ENCODE measurements at places on chromosomes 11 and 22.

DNA sequence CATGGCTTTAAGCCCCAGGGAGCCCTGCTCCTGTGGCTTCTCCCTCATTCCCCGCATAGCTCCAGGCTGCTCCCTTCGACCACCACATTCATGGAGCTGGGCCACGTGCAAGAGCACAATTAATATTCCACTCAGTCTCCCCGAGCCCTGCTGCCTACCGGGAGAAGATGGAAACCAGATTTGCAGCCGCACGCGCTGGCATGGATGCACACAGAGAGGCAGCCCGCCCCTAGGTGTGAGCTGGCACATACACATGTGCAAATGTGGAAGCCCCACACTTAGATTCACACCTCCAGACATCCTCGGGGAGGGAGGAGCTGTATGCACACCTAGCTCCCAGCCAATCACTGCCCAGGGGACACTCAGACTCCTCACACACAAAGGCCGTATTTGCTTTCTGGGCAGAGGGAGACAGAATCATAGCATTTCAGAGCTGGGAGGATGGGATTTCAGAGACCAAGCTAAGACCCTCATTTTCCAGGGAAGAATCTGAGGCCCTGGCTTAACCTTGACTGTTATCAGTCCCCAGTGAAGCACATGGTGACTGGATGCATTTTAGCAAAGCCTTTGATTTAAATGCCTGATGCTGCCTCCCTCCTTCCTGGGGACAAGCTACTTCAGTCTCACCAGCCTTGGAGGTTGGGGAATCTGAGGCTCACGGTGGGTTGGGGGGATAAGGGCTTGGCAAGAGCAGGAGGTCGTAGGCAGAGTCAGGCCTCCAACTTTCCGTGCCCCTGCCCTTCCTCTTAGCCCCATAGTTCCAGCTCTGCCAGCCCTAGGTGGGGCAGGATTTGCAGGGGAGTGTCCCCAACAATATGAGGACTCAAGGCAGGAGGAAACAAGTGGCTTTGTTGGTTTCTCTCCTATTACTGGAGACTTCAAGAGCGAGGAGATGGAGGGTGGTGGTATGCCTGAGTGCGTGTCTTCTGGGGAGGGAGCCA is 5.3 kb upstream of the CREB3L1 start:
- no peak for DNase-seq

GRCh38 chr11:15710580-15711275 is 596.0 kb downstream of the INSC start:
- DNase-seq = no peak

GRCh38 chr11:60872124-60872960 is 5.0 kb downstream of the ZP1 start:
- DNase-seq = peak; percentile 54

DNA sequence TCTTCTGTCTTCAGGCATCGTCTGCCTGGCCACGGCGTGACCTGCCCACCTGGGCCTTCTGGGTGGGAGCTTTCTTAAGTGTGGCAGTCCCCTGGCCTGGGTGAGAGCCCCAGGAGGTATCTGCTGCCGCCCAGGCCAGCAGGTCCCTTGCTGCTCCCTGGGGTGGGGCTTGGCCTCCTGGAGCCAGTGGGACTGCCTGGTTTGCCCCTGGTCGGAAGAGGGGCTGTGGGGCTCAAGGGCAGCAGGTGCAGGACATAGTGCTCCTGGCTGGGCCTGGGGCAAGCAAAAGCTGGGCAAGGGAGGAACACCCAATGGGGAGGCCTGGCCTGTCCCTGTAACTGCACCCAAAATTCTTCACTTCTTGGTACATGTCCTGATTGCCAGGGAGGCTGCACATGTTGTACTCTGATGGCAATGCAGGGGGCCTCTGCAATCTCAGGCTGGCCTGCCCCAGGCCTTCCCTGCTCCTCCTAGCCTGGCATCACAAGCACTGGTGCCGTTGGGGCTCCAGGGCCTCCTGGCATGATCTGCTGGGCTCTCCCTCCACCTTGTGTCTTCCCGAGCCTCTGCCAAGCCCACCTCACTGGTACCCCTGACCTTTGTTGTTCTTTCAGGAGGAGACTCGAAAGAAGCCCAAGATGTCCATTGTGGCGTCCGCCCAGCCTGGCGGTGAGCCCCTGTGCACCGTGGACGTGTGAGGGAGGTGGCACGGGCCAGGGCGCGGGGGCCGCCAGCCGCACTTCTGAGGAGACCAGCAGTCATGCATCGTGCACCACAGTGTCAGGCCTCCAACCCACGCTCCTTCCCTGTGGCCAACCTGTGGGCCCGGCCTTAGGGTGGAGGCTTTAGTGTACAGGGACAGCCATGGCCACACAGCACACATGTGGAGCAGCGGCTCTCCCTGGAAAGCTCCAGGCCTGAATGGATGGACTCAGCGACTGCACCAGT is 6.2 kb upstream of the RANBP1 start:
- no peak for DNase-seq

- no peak for DNase-seq
These were observed 98.2 kb downstream of the SGSM3 start for GRCh38 chr22:40468616-40469015.

DNA sequence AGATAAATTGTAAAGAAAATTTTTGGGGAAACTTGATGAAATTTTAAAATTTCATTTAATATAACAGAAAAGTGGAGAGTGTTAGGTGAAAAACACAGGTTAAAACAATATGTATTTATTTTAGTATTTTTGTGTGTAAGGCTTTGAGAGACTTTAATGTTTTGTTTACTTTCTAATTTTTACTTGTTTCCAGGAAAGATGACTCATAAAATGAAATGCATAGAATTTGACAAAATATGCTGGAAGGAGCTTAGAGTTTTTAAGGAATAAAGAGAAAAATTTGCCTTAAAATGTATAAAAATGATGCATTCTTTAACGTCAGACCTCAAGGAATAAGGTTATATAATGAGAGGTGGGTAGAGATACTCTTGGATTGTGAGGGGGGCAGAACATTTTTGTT is 1205.1 kb upstream of the CNTN5 start:
- peak; percentile 15 for DNase-seq

- DNase-seq = no peak
These were observed 20.7 kb upstream of the CECR2 start for GRCh38 chr22:17348464-17349103.

GRCh38 chr11:455566-456147 is 5.6 kb downstream of the PTDSS2 start:
- no peak for DNase-seq

DNA sequence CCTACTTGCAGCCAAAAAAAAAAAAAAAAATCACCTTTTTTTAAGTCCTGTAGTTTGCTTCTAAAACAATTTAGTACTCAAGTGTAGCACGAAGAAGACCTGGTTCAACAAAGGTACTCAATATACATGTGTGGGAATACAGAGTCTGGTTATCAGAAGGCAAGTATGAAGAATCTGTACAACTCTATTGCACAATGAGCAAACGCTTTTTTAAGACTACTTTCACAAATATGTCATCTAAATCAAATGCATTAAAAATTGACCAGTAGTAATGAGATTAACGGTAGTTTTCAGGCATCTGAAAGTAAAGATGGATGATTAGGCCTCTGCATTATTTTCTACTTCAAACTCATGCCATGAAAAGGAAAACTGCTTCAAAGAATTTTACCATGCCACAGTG is 9.5 kb downstream of the CHORDC1 start:
- DNase-seq = no peak

GRCh38 chr11:116930177-116930576 is 92.8 kb upstream of the APOA1 start:
- no peak for DNase-seq

GRCh38 chr11:22343371-22344032 is 5.3 kb downstream of the SLC17A6 start:
- DNase-seq = no peak

GRCh38 chr22:31442768-31443489 is 43.5 kb downstream of the DRG1 start:
- DNase-seq = no peak

DNA sequence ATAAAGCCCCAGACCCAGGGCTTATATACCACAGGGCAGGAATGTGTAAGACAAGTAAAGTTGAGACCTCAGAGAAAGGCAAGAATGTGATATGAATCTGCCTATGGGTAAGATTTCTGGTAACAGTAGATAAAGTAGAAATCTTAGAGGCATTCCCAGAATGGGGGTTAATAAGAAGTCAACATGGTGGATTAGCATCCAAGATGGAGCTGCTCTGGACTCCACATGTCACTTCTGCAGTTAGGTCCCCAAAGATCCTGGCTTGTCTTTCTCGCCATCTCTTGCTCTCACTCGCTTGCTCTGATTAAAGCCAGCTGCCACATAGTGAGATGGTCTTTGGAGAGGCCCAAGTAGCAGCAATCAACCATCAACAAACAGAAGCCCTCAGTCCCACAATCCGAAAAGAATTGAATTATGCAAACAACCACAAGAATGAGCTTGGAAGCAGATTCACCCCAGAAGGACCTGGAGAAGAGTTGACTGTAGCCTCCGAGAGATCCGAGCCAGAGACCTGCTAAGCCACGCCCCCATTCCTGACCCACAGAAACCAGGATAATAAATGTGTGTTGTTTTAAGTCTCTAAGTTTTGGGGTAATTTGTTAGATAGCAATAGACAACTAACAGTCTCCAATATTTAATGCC is 5.4 kb upstream of the C11orf86 start:
- DNase-seq = no peak

DNA sequence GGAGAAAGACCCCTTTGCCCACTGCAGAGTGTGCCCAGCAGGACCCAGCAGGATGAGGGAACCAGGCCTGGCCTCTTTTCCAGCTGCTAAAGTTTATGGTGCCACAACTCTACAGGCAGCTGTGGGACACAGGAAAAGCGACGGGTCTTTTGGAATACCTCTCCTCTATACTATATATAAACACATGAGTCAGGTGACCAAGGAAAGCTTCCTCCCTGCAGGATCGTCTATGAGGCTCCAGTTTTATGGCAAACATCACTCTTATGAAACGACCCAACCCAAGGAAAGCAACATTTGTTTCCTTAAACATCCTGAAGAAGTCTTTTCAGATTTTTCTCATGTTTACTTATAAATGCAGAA is 102.8 kb upstream of the AKIP1 start:
- DNase-seq = no peak

GRCh38 chr11:2376751-2377451 is at the start of gene CD81:
Gene CD81, plus strand, starts transcription at chr11:2377310. Its CDS starts 240 bp downstream, at chr11:2377550.
- DNase-seq = no peak

- no peak for DNase-seq
These were observed 81.3 kb downstream of the CLPB start for GRCh38 chr11:72352859-72353551.

DNA sequence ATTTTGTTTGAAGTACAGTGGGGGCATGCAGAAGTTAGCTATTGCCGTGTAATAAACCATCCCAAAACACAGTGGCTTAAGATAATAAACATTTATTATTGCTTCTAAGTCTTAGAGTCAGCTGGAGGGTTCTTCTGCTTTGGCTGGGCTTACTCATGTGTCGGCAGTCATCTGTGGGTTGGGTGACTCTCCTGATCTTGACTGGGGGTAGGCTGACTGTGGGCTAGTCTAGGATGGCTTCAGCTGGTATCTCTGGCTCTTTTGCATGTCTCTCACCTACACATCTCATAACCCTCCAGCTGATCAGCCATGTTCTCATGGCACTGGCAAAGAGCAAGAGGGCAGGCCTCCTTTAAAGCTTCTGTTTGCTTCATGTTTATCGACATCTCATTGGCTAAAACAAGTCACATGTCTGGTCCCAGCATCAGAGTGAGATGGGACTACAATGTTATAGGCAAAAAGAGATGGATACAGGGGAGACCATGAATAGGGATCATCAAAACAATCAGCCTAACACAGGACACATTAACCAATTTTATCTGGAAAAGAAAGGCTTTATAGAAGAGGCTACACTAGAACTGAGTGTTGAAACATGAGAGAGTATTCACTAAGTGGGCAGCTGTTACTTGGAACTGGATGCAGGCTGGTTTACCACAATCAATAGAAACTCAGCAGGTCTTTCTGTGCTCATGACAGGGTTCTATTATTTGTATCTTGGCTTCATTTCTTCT is 5.1 kb downstream of the LRRC51 start:
- no peak for DNase-seq

DNA sequence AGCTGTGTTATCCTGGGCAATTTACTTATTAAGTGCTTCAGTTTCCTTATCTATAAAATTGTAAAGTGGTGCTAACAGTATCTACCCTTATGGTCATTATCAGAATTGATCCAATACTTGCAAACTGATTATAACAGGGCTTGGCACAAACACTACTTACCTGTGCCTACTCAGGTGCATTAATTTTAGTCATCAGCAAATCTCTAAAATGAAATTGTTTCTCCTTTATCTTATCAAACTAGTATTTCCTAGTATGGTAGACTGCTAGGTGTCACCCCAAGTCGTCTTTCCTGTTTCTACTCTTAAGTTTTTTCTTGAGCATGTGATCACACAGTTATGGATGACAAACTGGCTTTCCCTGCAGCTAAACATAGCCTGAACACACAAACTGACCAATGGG is 4.3 kb upstream of the SLC25A17 start:
- no peak for DNase-seq

DNA sequence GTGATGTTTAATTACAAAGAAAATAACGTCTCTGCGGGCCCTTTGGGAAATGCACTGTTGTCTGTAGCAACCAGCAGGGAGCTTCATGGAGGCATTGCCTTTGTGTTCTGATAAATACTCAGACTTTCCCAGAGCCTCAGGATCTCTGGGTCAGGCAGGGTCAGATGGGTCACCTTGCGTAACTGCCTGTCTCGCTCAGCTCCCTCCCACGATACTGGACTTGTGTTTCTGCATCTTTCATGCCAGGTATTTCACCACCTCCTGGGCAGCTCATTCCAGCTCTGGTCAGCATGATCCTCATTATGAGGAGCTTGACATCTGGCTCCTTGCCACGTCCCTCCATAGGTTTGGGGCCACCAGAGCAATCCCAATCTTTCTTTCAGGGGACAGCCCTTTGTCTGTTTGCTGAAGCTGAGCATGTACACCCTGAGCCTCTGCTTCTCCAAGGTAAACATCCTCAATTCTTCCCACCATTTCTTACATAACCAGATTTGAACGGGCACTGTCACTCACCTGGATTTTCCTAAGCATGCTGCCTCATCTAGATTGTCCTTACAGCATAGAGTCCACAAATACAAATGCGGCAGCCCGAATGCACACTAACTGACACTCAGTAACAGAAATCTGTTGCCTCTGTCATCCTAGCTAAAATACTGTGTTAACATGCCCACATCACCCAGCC is 162.3 kb downstream of the LARGE1 start:
- DNase-seq = no peak

DNA sequence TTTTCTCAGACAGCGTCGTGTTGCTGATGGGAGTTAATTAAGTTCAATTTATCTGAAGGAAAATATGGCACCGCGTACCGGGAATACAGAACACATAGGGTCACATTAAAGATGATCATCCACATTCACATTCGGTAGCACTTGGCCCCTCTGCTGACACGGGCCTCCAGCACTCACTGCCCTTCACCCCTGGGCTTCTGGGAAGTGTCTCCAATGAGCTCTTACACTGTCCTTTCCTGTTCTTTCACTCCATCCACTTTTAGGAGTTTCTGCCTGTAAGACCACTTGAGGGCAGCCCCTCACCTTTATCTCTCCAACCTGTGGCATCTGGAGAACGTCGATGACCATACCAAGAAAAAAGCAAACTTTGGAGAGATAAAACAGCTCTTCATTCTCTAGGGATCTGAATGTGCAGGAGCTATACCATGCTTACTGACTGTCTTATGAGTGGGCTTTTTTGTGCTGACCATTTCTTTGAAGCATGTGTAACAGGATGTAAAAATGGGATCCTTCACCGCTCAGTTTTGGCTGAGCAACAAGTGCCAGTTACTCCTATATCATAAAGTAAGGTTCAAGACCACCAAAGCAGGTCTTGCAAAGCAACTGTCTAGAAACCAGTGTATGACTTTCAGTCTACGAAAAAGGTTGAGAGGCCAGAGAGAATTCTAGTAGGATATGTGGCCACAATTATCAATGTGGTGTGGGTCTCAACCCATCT is 1.1 kb upstream of the SERGEF start:
- DNase-seq = no peak
